ENCODE measurements at places on chromosomes 2 and 18.

DNA sequence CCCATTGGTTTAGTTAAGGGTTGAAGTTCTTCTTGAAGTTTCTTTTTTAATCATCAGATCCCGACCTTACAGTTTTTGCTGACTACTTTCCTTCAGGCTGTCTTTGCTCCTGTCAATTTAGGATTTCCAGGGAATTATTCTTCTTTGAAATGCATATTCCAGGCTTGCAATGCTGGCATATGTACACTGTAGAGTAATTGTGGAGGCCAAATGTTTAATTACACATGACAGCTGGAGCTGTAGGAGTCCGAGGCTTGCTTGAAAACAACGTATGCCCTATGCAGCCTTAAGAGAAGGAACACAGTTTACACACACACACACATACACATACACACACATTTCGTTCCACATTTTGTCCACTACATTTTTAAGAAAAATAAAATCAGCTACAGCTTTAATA lies 602.3 kb downstream of the TMEM182 start:
- no peak for DNase-seq

DNA sequence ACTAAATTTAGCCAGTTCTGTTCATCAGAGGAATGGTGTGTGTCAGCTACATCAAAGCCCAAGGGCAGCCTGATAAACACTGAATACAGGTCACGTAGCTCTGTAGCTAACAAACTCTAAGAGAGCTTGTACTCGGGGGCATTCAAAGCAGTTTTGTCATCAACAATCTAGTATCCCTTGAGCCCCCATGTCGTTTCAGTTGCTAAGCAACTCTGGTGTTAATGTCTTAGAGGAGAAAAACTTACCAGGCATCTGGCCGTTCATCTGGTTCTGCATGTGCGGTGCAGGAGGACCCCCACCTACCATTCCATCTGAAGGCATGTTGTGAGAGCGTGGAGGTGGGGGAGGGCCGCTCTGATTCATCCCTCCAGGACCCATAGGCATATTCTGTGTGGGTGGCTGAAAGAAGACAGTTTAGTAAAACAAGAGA lies 33.1 kb downstream of the SS18 start:
- no peak for DNase-seq

DNA sequence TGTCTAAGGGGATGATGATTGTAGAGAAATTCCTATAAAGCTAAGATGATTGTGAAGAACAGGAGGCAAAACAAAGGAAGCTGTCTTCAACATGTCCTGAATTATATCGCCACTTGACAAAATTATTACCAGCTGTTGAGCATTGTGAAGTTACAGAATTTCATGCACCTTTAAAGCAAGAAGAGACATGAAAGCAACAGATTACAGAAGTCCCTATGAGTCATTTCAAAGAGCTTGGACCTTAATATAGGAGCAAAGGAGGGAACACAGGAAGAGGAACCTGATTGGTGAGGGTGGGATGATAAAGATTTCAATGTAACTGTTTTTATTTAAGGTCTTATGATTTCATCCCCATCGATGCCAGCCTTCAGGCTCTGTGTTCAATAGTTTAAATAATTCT lies 526.9 kb upstream of the HNMT start:
- DNase-seq, result no peak

DNA sequence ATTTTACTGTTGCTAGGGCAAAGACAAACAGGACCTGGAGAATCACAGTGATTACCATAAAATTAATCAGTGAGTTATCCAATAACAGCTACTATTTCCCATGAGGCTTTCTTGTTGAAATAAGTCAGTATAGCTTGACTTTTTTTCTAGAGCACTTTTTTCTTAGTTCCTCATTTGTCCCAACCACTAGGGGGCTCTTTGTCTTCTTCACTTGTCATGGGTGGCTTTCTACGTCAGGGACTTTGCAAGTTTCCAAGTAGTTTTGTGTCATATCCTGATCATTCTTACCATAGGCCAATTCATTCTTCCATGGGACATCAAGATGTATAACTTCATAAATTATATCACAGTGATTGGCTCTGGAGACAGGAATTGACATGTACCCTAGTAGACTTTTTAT lies 1019.6 kb upstream of the PIK3C3 start:
- peak; percentile 50 for DNase-seq

DNA sequence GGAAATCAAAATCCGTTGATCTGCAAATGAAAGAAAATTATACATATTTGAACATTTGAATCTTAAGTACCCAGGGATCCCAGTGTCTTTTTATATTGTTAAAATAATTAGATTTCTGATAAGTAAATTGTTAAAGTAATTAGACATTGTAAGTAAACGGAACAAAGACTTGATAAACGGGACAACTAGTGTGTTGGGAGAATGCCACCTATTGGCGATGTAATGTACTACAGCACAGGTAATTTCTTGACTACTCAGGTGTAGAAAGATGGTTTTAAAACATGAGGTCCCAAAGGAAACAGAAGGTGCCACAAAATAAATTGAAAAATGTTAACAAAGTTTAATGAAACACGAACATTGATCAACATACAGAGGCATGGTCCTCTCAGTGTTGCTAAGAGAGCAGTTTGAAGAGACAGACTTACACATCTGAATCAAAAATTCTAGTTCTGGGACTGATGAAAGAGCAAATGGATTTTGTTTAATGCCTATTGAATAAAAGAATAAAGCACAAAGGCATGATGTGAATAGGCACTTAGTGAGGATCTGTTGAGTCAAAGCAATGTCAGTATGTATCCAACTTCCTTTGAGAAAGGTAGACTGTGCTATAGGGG lies 103.4 kb upstream of the RASGRP3 start:
- peak; percentile 60 for DNase-seq

- DNase-seq, result peak; percentile 32
These were observed 84.8 kb downstream of the OSBPL6 start for GRCh38 chr2:178279142-178279541.

DNA sequence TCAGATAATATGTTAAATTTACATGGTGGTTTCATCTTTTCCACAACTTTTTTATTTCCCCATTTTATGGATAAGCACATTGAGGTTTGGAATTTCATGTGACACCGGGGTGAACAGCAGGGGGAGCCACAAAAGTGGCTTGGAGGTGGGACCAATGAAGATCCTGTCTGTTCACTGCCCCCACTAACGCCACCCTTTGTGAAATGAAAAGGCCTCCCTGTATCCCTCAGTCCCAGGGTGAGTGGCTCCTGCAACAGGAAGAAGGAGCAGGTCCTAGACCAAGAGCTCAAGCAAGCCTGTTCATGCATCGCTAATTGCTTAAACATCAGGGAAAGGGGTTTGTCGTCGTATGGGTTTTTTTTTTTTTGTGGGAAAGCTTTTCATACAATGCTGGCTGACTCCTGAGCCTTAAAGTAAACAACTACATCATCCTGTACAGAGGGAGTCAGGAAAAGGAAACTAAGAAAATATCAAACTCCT lies 267.8 kb upstream of the EPAS1 start:
- no peak for DNase-seq

DNA sequence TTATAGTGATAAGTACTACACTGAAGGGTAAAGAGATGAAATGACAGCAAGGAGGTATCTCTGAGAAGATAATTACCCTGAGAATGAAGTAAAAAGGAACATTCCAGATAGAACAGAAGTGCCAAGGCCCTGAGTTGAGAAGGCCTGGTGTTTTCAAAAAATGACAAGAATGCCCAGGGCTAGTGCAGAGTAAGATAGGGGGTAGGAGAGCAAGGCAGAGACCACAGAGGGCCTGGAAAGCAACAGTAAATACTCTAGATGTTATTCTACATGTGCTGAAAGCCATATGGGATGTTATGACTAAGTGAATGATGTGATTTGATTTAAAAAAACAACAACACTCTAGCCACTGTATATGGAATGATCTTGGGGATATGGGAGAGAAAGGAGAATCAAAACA lies 52.3 kb downstream of the BAZ2B start:
- DNase-seq, result no peak

DNA sequence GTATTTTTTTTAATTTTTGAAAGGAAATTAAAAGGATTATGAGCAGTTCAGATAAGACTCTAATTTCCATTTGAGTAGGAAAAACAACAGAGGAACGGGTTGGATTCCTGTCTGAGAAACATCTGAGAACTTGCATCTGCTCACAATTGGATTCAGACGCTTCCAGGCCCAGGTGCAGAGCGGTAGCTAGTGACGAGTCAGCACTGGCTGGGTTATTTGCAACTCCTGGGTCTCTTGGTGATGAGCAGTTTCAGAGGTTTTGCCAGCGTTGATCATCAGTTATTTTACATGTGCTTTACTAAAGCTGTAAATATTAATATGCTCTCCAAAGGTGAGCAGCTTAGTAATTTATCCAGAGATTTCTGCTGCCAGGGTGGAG lies 39.1 kb upstream of the B3GNT7 start:
- no peak for DNase-seq

GRCh38 chr2:164642946-164643555 lies 21.8 kb upstream of the GRB14 start:
- no peak for DNase-seq

GRCh38 chr2:188850786-188851185 lies 123.4 kb upstream of the COL3A1 start:
- no peak for DNase-seq

- no peak for DNase-seq
These were observed 75.3 kb downstream of the MBD2 start for GRCh38 chr18:54149078-54149697.

DNA sequence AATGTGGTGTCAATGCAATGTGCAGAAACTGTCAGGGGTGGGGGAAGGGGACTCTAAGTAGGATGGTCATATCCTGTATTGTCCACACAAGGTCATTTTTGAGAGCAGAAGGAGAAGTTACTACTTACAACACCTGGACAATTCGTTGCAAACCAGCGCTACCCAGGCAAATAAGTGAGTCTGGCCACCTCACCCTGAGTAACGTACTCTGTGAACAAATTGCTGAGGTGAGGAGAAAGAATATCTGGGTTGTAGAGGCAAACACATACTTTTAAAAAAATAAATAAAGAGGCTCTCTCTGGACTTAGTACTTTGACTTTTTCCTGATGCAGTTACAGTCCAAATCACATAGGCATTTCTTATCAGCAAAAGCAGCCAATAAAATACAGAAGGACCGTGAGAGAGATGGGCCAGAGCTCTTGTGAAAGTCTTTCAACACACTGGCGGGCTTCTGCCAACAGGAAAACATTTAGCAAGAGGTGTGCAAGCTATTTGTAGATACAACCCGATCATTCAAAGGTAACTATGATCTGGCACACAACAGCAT lies 268.2 kb upstream of the ID2 start:
- peak; percentile 9 for DNase-seq
